HCT116 (cell line): ENCODE measurements at places on chromosomes 7 and 10.

DNA sequence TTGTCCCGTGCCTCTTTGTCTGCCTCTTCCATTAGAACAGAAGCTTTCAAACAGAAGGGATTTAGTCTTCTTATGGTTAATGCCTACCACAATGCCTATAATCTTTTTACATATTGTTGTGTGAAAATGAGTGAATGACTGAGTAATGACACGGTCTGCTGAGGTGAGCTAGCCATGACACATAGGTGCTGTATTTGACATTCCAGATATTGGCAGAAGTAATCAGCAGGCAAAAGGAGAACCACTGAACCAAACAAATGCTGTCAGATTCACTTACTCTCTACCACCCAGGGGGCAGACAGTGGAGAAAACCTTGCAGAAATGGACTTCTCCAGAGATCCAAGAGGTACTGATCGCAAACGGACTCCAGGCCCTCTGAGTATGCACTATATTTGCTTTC lies 377.2 kb upstream of the VWC2 start:
- no peak for DNase-seq

GRCh38 chr10:5944389-5945189 lies 32.8 kb downstream of the IL15RA start:
- peak; percentile 67 for DNase-seq

- DNase-seq: no peak
Observed at GRCh38 chr7:44305564-44306507, 19.6 kb downstream of the CAMK2B start.

DNA sequence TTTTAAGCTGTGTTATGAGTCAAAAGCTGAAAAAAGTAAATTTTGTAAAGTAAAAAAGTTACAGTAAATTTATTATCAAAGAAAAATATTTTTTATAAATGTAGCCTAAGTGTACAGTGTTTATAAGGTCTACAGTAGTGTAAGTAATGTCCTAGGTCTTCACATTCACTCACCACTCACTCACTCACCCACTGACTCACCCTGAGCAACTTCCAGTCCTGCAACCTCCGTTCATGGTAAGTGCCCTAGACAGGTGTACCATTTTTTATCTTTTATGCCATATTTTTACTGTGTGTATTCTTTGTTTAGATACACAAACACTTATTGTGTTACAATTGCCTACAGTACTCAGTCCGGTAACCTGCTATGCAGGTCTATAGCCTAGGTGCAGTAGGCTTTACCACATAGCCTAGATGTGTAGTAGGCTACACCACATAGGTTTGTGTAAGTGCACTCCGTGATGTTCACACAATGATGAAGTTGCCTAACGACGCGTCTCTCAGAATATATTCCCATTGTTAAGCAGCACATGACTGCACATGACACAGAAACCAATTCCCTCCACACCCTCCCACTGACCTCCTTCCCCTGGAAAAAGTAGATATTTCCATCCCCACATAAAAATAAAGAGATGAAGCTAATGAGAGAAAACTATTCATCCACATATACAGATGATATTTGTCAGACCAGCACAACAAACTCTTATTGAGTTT lies 44.8 kb upstream of the FGL2 start:
- DNase-seq: no peak

- DNase-seq: peak; percentile 21
Observed at GRCh38 chr10:57979491-57979890, 288.2 kb downstream of the IPMK start.

DNA sequence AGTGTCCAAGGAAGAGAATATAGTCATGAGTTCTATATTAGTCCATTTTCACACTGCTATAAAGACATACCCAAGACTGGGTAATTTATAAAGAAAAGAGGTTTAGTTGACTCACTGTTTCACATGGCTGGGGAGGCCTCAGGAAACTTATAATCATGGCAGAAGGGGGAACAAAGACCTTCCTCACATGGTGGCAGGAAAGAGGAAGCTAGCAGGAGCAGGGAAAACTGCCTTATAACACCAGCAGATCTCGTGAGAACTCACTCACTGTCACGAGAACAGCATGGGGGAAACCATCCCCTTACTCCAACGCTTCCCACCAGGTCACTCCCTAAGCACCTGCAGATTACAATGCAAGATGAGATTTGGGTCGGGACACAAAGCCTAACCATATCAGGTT lies 139.0 kb upstream of the ZNF438 start:
- no peak for DNase-seq

DNA sequence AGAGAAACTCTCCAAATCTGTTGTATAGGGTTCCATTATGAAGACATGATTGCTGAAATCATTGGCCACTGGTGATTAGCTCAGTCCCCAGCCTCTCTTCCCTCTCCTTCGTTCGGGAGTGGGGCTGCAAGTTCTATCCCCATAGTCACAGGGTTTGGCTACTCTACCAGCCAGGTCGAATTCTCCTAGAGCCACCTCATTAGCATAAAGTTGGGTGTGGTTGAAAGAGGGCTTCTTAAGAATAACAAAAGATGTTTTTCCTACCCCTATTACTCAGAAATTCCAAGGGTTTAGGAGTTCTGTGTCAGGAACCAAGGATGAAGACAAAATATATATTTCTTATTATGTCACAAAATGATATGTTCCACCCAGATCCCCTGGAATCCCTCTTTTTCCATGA lies 166.2 kb upstream of the YAE1 start:
- DNase-seq: no peak

GRCh38 chr7:88789480-88790064 lies 6.0 kb downstream of the TEX47 start:
- DNase-seq: peak; percentile 23

- no peak for DNase-seq
Observed at GRCh38 chr7:139476891-139477290, 6.6 kb downstream of the KLRG2 start.

GRCh38 chr10:48800007-48800675 lies 115.5 kb downstream of the WDFY4 start:
- DNase-seq: no peak

GRCh38 chr7:20241194-20241910 lies 24.2 kb upstream of the MACC1 start:
- DNase-seq: no peak

GRCh38 chr10:49272251-49273081 lies 26.5 kb upstream of the C10orf71 start:
- DNase-seq: no peak

GRCh38 chr7:42189535-42189934 lies 47.5 kb downstream of the GLI3 start:
- no peak for DNase-seq

DNA sequence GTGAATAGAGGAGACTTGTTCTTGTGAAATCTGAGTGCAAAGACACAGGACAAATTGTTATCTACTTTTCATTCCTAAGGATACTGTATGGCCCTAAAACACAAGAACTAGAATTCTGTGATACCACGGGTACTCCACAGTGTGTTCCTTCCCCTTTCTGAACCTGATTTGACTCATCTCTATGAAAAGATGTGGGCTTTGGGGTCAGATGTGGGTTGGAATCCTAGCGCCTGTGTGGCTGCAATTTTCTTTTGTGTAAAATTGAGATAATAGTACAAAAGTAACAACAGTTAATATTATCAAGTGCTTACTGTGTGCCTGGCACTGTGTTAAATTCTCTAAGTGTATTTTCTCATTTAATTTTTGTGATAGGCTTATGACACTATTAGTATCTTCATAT lies 8.1 kb downstream of the SRGN start:
- DNase-seq: no peak

DNA sequence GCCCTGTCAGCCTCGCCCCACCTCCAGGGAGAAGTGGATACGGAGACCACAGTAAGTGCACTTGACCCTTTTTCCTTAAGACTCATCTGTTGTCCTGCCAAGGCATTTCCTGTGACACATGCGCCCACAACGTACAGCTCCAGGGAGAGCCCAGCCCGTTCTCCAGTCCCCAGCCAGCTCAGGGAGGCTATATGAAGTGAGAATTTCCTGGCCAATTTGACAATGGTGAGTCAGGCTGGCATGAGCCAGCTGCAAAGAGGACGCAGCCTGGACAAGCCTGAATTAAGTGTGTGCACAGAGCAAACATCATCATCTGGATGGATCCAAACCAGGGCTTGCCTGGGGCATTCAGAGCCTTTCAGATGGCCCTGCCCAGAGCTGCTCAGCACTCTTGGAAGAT lies 244.8 kb downstream of the KCNMA1 start:
- peak; percentile 50 for DNase-seq

DNA sequence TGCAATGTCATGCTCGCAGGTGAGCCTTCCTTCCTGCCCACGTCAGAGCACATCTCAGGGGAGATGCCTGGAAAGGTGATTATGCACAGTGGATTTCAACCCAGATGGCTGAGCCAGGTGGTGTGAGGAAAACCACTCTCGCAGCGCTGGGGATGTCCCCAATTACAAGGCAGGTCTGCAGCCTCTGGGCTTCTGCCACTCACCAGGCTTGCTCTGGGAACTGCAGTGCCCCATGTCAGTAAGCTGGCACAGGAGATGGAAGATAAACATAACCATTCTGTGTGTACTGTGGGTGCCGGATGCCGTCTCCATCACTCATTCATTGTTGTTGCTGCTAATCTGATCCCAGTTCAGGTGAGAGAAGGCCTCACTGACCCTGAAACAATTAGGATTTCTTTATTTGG lies 222.9 kb upstream of the PITRM1 start:
- no peak for DNase-seq

- no peak for DNase-seq
Observed at GRCh38 chr7:69640216-69640615, 41.9 kb downstream of the AUTS2 start.

DNA sequence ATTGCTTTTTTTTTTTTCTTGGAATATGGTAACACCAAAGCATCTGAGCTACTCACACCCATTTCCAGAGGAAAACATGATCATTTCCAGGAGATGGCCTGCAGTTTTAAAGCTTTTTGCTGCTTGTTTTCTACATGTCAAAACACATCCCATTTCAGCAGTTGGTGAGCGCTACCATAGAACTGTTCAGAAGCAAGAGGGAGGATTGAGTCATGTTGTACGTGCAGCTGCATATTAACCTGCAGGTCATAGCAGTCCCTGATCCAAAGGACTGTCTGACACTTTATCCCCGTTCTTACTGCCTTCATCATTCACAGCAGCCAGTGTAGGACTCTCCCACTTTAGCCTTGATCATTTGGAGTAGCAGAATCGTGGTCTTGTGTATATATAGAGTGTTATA lies 124.6 kb downstream of the AUTS2 start:
- no peak for DNase-seq

GRCh38 chr7:29610086-29610485 lies 46.5 kb downstream of the PRR15 start:
- DNase-seq: no peak

- no peak for DNase-seq
Observed at GRCh38 chr7:74033372-74034311, 5.7 kb downstream of the ELN start.

GRCh38 chr10:76136961-76137360 lies 705.5 kb downstream of the LRMDA start:
- DNase-seq: no peak

GRCh38 chr10:132371641-132372081 lies 25.3 kb upstream of the PWWP2B start:
- DNase-seq: peak; percentile 15

DNA sequence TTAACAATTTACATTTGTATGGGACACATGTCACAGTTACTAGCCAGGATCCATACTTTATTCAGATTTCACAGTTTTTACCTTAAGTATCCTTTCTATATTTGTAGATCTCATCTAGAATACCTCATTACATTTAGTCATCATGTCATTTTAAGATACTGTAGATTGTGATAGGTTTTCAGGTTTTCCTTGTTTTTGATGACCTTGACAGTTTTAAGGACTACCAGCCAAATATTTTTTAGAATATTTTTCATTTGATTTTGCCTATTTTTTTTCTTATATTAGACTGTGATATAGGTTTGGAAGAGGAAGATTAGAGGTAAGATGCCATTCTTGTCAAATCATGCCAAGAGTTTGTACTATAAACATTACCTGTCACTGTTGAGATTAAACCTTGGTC lies 460.3 kb downstream of the ANKRD7 start:
- no peak for DNase-seq
